ENCODE measurements at places on chromosomes 4 and X.

DNA sequence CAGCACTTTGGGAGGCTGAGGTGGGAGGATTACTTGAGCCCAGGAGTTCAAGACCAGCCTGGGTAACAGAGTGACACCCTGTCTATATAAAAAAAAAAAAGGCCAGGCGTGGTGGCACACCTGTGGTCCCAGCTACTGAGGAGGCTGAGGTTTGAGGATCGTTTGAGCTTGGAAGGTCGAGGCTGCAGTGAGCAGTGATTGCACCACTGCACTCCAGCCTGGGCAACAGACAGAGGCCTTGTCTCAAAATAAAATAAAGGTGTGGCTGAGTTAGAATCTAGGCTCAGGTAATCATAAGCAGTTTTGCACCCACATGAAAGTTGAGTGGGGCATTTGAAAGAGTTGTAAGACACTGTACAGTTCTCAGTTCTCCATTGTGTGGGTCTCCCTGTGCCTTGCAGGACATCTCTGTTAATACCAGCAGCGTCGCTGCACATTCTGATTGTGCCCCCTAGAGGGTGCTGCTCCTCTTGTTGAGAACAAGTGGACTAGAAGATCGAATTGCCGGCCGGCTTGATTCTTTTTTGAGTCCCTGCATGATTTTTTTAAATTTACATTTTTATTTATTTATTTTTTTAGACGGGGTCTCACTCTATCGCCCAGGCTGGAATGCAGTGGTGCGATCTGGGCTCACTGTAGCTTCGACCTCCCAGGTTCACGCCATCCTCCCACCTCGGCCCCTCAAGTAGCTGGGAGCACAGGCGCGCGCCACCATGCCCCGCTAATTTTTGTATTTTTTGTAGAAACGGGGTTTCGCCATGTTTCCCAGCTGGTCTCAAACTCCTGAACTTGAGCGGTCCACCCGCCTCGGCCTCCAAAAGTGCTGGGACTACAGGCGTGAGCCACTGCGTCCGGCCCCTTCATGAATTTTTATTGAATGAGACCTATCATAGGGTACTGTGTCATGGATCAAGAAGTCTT, 73.6 kb upstream of the RBMX start:
- peak; percentile 27 for DNase-seq

DNA sequence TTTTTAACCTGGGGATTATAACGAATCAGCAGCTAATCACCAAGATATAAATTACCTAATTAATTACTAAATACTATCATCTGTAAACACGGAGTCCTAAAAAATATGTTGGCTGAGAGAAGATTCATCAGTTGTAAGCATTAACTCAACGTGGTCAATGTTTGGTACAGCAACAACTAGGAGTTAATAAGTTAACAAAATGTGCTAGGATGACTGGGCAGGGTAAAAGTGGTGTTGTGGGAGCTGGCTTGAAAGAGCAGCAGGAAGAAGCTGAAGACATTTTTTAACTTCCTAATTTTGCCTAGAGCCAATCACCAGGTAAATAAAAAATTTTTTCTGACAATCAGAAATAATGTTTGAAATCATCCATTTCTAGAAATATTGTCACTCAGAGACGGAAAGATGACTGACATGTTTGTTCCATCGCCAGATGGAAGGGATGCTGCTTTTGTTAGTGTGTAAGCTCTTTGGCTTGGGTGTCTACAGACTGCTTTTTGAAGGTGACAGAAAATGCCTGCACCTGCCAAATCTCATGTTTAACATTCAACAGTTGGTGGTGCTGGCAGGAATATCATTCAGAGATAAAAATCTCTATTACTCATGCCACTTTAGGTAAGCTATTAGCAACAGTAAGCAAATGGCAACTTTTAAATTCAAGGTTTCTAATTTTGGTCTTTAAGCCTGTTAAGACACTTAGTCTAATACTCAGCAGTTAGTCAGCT, 1126.9 kb downstream of the STPG2 start:
- no peak for DNase-seq

DNA sequence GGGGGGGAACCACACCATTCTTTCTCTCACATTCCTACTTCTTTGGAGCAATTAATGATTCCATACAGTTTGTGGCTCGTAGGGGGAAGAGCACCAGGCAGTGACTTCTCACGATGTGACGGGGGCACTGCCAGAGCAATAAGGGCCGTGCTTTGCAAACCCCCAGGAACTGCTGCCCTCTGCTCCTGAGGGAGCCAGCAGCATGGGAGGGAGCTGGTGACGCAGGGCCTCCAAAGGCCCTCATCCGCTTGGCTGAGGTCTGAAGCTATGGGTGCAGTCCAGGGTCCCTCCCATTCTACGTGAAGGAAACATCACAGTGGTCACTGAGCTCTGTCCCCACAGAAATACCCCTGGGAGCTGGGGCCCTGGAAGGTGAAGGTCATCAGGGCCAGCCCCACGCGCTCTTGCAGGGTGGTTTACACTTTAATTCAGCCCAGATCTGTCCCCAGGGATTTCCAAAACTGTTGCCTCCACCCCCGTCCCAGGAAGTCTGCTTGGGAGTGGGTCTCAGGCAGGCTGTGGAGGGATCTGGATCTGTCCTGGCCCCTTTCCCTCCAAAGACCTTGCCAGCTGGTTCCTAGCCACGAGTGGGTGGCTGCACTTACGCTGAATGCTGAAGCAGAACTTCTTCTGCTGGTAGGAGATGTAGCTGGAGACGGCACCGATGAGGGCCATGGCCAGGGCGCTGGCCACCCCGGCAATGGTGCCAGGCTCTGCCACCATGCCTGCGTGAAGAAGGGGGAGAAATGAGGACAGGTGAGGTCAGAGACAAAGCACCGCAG, 82.6 kb downstream of the MTMR1 start:
- DNase-seq: no peak

GRCh38 chrX:1750267-1750666, 135.4 kb downstream of the ASMT start:
- no peak for DNase-seq

DNA sequence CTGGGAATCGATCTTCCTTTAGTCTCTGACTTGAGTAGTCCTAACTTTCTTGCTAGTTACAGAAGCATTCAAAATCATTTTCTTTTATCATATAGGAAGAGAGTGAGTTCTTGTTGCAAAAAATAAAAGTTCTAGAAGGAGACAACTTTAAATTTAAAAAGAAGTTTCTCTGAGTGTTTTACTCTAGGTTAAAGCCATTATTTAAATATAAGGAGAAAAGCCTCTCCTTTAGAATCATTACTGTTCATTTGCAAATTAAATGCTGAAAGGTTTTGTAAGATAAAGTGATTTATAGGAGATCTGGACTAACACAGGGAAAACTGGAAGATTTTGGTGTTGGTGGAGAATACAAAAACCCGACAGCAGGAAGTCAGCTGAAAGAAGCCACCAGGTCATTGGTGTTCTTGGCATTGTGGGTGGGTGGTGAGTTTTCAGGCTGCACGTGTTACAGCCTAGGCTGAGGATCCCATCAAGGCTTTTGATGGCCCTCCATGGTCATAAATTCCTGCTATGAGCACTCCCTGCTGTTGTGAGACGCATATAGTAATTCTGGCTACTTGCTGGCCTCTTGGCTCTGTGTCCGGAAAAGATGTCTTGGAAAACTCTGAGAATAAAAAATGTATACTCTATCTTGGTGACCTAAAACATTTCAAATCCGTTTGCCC, 81.6 kb downstream of the GPAT3 start:
- DNase-seq: no peak

GRCh38 chr4:185847352-185848097, 35.5 kb upstream of the SORBS2 start:
- DNase-seq: no peak

DNA sequence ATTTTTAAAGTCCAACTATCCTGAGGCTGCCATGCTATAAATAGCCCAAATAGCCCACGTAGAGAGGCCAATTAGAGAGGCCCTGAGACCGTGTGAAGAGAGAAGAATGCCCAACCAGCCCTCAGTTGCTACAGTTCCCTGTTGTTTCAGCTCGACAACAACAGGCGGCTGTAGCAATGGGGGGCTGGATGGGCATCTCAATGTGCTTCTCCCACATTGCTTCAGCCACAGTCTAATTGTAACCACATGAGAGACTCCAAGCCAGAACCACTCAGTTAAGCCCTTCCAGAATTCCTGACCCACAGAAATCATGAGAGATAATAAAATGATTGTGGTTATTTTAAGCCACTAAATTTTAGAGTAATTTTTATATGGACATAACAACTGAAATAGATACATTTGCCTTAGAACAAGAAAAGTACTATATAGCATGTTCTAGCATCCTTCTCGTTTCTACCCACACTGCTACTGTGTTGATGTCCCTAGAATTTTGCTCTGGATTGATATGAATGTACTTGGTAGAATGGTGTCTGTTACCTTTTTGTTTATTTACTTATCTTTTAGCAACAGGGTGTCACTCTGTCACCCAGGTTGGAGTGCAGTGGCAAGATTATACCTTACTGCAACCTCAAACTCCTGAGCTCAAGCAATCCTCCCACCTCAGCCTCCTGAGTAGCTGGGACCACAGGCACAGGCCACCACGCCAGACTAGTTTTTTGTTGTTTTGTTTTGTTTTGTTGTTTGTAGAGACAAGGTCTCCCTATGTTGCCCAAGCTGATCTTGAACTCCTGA, 436.4 kb downstream of the BCOR start:
- DNase-seq: no peak

- DNase-seq: no peak
These were observed 34.1 kb downstream of the ANXA3 start for GRCh38 chr4:78585633-78586032.

GRCh38 chr4:106034220-106034619, 138.9 kb downstream of the NPNT start:
- DNase-seq: no peak

Measured in naive thymus-derived CD8-positive, alpha-beta T cell (primary cell).